ENCODE measurements at places on chromosomes 6 and 20.

DNA sequence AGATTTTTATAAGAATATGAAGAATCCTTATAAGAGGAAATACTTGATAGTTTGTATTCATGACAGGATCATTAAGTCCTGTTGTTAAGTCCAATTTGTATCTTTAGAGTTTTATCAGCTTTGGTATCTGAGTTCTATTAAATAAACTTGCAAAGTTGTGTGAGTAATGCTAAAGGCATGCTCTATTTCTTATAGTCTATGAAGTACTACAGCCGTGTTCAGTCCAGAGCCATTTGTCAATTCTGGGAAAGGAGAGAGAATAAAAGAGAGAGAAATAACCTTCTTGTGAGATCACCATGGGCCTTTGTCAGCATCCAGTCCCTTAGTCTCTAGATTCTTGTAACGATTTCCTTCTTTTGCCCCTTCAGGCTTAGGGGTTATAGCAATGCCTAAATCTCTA, 181.2 kb upstream of the POU3F2 start:
- no peak for DNase-seq

- no peak for DNase-seq
These were observed 19.9 kb downstream of the ATXN1 start for GRCh38 chr6:16741112-16742016.

- DNase-seq, result no peak
These were observed 615 bp upstream of the UBE2J1 start for GRCh38 chr6:89353118-89353556.

DNA sequence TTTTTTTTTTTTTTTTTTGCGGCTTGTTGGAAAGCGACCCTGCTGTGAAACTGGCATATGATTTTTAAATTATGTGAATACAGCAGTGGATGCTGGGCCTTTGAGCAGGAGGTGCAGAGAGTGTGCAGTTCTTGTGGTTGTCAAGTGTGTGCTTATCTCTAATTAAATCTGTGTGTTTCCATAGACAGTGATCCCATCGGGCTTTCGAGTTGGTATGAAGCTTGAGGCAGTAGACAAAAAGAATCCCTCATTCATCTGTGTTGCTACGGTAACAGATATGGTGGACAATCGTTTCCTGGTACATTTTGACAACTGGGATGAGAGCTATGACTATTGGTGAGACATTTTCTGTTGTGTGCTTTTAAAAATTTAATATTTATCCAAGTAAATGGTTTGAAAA, 52.4 kb downstream of the L3MBTL3 start:
- DNase-seq, result no peak

- no peak for DNase-seq
These were observed 35.4 kb downstream of the KIF3B start for GRCh38 chr20:32312718-32313424.

DNA sequence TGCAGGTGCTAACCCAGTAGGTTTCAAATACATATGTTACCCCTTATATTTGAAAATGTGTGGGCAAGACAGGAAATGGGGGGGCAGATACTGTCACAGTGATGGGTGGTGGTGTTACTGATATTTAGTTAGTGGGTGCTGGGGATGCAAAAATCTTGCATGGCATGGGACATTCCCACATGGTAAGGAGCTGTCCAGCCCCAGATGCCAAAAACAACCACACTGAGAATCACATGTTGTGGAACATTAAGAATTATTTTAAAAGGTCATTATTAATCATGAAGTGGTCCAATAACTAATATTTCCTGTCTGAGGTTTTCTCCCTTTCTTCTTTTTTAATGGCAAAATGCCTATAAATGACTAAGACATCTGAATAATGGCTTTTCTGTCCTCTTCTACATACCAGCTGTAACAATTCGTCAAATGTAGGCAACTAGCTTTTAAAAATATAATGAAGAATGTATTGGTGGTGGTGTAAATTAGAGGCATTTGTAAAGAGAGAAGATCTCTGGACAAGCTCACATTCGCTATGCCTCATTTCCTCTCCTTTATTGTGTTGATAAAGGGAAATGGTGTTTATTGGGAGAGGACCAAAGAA, 57.3 kb upstream of the SLC35B3 start:
- DNase-seq, result no peak

GRCh38 chr6:24126586-24127192, 674 bp downstream of the NRSN1 start:
- DNase-seq, result no peak

DNA sequence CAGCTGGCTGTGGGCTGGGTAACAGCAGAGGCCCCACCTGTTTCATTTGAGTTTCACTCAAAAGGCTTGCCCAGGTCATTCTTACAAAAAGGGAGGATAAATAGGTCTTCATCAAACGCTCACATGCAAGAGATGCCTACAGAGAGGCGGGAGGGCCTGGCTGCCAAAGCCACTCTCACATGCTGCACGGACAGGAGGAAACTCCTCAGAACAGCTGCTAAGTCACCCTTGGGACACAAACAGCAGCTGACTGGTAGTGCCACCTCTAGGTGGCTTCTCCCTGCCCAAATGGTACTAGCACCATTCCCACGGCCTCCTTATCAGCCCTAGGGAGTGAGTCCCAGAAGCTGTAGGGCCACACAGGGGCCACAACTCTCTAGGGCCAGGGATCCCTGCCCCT, 23.8 kb downstream of the SLC22A23 start:
- DNase-seq, result no peak

GRCh38 chr20:1895674-1896483, 672 bp downstream of the SIRPA start:
- no peak for DNase-seq

DNA sequence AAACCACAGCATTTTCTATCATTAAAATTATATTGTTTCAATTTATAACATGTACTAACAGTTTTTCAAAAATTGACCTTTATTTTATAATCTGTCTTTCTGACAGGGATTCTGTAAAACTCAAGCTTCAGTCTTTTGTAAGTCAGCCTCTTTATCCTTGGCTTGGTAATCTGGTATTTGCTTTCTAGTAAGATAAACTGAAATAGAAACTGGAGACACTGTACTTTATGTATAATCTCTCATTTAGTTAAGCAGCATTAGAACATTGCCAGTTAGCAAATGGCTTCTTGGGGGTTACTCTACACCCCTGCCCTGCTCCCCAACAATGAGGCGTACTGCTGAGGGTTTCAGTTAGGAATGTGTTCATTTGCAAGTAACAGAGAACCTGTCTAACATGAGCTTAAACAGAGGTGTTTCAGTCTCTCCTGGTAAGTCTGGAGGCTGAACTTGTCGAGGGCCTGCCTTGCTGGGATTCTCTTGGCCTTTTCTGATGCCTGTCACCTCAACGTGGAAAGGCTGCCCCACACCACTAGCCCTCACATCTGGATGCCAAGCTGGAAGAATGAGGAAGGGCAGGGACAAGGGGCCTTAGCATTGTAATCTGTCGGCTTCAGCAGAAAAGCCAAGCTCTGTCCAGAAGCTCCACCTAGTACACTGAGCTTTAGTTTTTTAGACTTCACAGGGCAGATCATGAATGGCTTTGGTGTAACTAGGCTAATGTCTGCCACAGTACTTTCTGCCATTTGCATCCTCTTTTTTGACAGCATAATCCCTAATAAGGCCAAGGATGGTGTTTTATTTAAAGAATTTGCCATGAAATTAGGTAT, 34.8 kb downstream of the SH3BGRL2 start:
- no peak for DNase-seq

GRCh38 chr6:84798257-84798656, 33.9 kb upstream of the TBX18 start:
- no peak for DNase-seq

GRCh38 chr6:44265007-44265721, at the start of gene NFKBIE:
Gene NFKBIE (minus strand): TSS chr6:44265551. CDS start chr6:44265346, 205 bp downstream.
- peak; percentile 95 for DNase-seq

DNA sequence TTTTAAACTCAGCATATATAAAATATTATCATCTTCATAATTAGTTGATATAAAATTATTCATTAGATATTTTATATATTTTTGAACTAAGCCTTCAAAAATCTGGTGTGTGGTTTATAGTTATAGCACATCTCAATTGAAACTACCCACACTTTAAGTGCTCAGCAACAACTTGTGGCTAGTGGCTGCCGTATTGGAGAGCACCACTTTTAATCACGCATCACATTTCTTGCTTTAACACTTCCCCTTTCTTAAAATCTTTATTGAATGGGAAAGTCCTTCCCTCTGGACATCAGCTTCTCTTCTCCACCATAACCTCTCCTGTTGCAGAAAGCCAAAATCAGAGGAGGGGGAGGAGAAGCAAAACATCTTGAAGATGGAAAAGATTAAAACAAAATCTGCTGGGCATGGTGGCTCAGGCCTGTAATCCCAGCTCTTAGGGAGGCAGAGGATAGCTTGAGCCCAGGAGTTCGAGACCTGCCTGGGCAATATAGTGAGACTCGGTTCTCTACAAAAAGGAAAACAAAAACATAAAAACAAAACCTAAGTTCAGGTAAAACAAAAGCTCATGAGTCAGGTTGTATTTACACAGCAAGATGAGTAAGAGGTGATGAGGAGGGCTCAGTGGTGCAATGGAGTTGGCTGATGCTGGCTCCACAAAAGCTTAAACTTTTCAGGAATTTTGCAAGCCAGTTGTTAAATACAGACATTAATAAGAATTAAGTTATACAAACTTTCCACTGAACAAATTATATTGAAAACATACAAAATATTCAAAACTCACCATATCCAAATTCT, 237.0 kb upstream of the SUPT3H start:
- no peak for DNase-seq

DNA sequence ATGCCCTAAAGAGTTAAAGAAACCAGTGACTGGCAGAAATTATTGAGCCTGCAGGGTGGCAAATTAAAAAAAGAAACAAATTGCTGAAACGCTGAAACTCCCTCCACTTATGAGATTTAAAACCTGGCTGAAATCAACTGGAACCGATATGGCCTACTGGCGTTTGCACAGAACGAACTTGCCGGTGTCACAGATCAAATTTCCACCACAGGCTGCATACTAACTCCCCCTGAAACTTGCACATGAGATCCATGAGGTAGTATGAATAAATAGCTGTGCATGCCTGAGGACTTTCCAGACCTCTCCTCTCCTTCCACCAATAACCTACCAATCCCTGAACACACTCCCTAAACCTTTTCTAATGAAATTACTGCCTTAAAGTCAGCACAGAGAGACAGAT, 150.4 kb downstream of the RNGTT start:
- DNase-seq, result no peak

DNA sequence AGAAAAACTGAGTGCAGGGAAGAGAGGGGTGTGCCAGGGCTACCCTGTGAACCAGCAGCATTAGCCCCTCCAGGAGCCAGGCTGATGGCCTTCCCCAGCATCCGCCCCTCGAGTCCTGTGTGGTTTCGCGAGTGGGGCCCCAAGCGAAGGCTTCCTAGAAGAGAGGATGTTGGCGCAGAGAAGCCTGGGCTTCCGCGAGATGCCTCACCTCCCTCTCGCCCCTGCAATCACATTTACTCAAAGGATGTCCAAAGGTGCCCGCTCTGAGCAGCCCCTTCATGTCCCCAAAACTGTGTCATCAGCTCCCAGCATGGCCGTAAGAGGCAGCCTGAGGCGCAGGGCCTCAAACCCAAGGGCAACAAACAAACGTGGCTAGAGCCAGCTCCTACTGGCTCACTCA, 111.7 kb downstream of the PREX1 start:
- peak; percentile 30 for DNase-seq

Measured in stimulated activated CD8-positive, alpha-beta memory T cell treated with anti-CD3 and anti-CD28 coated beads, Interleukin-15, amount 100 ng/mL, for 1 hour (primary cell).